ENCODE measurements at places on chromosomes 2 and 18.

DNA sequence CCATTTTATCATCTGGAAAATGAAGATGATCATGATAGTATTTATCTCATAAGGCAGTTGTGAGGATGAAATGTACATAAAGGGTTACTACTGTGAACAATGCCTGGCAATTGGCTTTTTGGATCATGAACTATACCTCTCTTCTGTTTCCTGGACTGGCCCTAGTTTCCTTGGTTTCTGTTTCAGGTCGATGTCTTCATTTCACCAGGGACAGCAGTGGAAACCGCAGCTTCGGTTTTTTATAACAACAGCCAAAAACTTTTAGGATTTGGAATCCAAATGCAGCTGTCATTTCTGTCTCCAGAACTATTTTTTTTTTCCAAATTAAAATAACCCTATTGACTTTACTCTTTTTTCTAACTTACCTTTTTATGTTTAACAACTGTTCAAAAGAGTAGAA is 425.1 kb downstream of the RND3 start:
- no peak for DNase-seq

DNA sequence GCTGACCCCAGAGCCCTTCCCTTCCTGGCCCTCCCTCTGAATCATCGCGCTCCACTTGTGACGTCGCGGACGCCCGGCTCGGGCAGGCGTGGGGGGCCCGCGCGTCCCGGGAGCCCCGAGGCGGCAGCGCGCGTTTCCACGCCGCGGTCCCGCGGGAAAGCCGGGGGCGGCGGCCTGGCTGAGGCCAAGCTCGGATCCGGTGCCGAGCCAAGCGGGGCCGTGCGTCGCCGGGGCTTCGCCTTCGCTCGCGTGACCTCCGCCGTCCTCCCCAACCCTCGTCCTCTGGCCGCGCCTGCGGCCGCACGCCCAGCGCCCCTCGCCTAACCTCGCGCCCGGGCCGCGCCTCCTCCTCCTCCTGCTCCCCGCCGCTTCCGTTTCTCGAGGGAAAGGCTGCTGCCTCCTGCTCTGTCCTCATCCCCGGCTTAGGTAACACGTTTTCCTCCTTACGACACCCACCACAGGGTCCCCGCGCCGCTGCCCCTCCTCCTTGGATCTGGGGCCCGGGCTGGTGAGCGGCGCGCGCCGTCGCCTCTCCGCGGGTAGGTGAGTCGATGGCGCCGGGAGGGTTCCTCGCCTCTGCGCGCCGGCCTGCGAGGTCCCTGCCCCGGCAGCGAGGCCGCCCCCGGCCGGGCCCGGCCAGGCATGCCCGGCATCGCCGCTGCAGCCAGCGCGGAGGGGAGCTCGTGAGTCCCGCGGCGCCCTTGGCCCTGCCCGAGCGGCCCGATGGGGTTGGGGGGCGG is at the start of gene INPP1:
Gene INPP1 (plus strand): TSS at position 54 of the 740 bp plus-strand sequence. CDS start 16,514 bp downstream, outside the sequence.
- DNase-seq = no peak

DNA sequence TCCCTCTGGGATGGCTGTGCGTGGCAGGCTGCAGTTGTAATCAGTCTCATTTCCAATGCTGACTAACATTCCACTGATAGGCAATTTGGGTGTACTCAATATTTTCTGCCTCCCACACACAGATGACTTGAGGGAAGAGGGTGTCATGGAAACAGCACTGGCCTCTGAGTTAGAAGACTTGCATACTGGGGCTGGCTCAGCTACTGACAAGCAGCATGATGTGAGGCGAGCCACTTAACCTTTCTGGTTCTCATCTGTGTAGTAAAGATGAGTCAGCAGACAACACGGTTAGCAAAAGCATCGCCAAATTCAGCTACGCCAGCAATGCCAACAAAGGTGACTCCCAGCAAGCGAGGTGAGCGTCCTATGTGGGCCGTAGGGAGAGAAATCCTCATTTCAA is 73.5 kb downstream of the COLEC12 start:
- DNase-seq = no peak

- DNase-seq = no peak
Measured at GRCh38 chr2:11932962-11933361, 186.5 kb downstream of the LPIN1 start.

GRCh38 chr2:178377046-178377445 is 73.9 kb downstream of the PRKRA start:
- no peak for DNase-seq

DNA sequence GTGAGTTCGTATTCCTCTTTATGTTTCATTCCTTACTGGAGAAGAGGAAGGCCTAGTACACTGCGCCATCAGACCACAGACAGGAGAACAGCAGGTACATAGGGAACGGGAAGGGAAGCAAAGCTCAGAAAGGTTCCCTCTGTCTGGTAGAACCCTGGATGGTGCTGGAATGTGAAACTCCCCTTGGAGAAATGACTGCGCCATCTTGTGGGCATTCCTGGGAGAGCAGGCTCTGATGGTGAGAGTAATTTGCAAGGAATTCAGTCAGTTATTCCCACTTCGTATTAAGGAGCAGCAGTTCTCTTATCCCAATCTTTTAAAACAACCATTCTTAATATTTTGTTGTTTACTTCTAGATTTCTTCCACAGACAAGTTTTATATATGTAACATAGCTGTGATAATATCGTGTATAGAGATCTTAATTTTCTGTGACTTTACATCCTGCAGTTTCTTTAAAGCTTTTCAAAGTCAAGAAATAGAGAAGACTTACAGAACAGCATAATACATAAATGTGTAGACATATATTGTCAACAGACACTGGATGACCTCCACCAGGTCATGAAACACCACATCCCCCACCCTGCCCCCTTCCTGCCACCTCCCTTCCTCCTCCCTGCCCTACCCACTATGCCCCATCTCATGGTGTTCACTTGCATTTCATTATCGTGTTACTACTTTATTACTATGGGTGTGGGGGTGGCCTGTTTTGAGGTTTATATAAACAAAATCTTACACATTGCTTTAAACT is 83.9 kb downstream of the ARHGEF4 start:
- peak; percentile 32 for DNase-seq

DNA sequence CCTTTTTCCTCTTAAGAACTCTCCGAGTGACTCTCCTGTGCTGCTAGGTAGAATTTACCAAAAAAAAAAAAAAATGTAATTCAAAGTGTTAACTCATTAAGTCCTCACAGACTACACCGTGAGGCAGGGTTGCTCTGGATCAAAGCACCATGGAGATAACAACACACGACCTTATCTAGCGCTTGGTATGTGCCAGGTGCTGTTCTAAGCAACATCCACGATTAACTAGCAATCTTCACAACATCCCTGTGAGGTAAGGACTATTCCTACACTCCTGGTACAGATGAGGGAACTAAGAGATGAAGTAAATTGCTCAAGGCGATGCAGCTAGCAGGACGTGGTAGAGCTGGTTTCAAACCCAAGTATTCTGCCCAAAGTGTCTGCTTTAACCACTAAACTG is 1.8 kb downstream of the MOGAT1 start:
- DNase-seq = no peak

- no peak for DNase-seq
Measured at GRCh38 chr18:50853863-50854271, 25.1 kb upstream of the ME2 start.

DNA sequence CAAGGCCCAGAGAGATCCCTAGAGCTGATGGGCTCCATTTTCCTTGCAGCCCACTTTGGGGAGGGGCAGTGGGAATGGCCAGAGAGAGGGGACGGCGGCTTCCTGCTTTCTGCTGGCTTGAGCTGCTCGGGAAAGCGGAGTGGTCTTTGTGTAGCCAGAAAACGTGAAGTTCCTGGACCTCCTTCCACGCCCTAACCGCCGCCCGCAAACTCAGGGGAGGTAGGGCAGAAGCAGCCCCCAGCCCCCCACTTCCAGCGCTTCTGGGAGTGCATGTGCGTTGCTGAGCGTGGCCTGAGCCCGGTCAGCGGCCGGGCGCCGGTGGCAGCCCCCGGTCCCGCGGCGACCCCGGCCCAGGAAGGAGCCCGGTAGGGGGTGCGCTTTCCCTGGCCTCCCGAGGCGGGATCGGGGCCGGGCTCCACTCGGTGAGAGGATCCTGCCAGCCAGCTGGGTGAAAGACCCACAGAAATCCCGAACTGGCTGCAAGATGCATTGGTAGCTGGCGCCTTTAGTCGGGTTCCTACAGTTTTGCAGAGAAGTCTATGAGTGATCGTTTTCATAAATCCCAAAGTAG is 25.3 kb upstream of the BOD1L2 start:
- DNase-seq = no peak

DNA sequence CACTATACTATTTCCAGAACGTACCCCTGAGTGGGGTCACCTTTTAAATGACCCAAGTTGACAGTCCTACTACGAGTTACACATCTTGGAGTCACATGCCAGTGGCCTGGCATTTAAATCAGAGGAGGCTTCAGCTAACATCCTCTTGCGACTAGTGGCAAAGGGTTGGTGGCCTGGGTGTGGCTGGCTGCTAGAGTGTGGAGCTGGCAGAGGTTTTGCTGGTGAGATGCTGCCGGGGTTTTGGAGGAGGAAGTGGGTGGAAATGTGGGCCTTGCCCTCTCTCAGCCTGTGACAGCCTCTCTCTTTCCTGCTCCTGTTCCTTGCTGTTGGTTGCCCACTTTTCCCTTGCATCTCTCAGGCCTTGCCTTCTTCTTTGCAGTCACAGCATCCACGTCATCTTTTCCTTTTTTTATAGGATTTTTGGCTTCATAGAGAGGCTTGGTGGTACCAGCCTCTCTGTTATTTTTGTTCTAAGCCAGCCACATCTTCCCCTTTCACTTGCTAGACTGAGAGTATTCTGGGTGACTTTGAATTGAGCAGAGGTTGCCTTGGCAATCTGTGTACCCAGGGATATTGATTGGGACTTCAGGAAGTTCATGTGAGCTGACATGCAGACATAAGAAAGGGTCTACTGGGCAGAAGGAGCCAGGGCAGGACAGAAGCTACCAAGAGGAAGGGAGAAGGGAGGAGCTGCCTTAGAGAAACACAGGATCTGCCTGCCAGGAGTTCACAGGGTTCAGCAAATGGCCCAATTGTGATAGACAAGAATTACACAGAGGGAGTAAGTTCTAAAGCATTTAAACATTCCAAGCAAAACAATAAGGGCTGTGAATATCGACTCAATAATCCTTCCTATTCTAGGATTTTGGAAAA is 55.4 kb downstream of the CDC42EP3 start:
- peak; percentile 37 for DNase-seq

GRCh38 chr2:212841460-212841859 is 302.9 kb upstream of the ERBB4 start:
- no peak for DNase-seq

- DNase-seq = no peak
Measured at GRCh38 chr2:216713691-216714336, 18.5 kb upstream of the IGFBP5 start.

GRCh38 chr2:127085317-127085681 is 21.7 kb downstream of the BIN1 start:
- DNase-seq = no peak

GRCh38 chr2:52383541-52383940 is 1351.6 kb upstream of the NRXN1 start:
- no peak for DNase-seq

DNA sequence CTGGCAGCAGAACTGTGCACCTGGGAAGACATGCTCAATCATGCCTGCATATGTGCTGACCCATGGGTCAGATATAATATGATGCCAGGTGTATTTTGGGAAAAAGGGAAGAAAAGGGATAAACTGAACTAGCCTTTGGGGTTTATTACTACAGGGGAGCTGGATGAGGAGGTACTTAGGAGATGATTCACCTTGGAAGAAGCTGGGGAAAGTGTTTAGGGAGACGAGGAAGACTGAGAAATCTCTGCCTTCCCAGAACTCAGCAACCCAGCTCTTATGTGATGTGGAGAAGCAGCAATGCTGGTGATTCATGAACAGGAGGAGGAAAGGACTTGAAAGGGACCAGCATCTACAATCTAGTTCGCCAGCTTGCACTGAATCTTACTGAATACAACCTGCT is 110.2 kb downstream of the BARD1 start:
- no peak for DNase-seq

GRCh38 chr2:202541137-202541536 is 93.6 kb upstream of the FAM117B start:
- DNase-seq = no peak

DNA sequence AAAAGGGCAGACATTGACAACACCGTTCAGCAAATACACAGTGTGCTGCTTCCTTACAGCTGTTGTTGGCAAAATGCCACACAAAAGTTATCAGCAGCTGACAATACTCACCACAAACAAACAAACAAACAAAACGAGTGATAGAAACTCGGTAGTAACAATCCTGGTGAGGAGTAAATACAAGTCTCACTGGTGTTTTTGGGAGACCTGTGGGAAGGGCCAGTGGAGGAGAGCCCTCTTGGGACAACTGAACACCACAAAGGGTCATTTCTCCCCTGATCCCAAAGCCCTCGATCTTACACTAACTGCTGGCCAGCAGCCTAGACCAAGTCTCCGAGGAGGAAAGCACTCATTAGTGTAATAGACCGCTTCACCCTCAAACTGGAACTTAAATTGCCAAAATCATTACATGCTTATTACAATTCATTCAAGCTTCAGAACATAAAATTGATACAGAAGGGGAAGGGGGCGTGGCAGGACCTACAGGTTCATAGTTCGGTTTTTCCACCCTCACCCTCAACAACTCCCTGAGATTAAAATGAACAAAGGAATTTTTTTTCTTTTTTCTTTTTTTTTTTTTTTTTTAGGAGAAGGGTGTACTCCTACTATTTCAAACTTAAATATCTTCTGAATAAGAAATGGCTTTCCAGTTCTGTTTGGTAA is 5.0 kb downstream of the AP1S3 start:
- no peak for DNase-seq

DNA sequence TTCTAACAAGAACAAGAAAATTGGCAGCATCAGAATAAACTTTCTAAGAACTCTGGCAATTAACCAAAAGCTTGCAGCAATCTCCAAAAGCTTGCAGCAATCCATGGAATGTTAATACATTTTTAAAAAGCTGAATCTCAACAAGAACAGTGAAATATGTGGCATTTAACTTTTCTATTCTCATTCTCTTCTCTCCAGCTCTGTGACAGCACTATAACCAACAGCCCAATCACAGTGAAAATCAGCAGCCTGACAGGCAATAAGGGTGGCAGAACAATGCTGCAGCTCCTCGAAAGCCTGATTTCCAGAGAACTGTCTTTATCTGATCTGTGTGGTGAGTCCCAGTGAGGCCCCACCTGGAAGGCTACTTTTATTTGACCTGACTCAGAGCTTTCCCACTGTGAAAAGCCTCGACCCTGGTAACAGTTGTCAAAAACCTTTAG is 60.0 kb downstream of the TMEM131 start:
- no peak for DNase-seq

- DNase-seq = no peak
Measured at GRCh38 chr2:71829008-71829407, 318.7 kb downstream of the CYP26B1 start.

- no peak for DNase-seq
Measured at GRCh38 chr2:69271831-69272257, 115.2 kb downstream of the GFPT1 start.

- DNase-seq = no peak
Measured at GRCh38 chr2:133362061-133362476, 206.2 kb downstream of the NCKAP5 start.

- DNase-seq = no peak
Measured at GRCh38 chr18:69974365-69974764, 26.7 kb upstream of the CD226 start.

DNA sequence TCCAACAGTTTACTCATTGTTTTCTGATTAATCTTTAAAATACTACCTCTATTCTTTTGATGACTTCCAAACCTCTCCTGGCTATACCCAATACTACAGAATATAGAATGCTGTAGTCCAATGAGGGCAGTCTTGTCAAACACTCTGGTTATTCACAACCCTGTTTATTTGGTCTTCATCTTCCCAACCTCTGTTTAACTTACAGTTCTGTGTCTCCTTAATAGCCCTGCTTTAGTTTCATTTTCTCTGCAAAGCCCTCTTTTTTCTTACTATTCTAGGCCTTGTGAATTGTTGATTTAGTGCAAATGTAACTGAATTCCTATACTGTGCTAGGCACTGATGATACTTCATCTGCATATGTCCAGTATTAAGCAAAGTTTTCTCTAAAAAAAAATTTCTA is 40.0 kb downstream of the ACVR2A start:
- no peak for DNase-seq
